ENCODE measurements at places on chromosomes 12 and 14. TPM values are rescaled to one million over a fixed set of nuclear protein-coding genes. Genes with fewer than 3 reads are reported as not detected.

Gene LMNTD1
- not detected for polyA plus RNA-seq

Gene GNB3
- not detected for polyA plus RNA-seq

Gene KRT3
- not detected for polyA plus RNA-seq

DNA sequence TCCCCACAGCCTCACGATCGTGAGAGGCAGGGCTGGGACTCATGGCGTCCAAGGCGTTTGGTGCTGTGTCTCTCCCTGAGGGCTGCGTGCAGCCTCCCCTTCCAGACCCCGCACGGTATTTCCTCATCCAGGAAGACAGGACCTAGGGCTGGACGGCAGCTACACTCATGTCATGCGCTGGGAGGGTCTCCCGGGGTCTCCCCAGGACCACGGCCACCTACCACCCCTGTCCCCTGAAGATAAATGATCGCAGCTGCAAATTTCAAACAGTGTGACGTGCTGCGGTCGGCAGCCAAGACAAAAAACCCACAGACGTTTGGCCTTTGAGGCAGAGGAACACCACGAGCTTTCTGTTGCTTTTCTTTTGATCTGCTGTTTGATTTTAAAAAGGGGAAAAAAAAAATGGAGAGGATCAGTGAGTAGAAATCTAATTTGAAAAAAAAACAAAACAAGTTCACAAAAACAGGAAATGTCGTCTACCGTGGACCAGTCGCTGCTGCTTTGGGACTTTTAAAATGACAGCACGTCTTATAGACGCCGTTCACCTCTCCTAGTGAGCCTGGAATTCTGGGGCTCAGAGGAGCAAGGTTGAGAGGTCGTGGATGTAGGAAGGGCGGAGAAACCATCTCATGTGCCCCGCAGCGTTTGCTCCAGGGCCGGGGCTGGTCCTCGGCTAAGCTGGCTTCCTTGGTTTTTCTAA, 237.6 kb downstream of the SLC41A2 start:
- H3K4me1 ChIP-seq, result peaks cover 28% of the 10 kb centered on the region
- DNase-seq, result peak; percentile 47
- H3K4me3 ChIP-seq, result peak overlapping the region; percentile 83

- H3K36me3 ChIP-seq, result no peaks in the 10 kb centered on the region
- DNase-seq, result no peak
- no peaks in the 10 kb centered on the region for H3K27me3 ChIP-seq
- no peak overlapping the region for H3K27ac ChIP-seq
Measured at GRCh38 chr12:12294215-12295005, 27.6 kb upstream of the LRP6 start.

DNA sequence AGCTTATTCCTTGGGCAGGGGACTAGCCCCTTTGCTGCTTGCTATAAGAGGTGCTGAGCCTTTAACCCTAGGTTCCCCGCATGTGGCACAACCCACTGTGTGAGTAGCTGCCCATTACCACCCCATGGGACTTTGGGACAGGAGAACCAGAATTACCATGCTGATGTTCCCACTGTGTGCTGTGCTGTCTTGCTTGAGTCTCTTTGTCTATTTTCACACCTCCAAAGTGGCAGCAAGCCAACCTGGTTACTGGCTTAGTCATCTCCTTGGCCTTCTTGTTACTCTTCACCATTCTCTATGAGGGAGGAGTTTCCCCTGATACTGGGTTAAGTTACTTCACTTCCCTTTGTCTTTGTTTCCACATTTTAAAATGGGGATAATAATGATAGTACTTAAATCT, 73.4 kb upstream of the ETV6 start:
- H3K4me3 ChIP-seq, result no peak overlapping the region
- DNase-seq, result peak; percentile 70
- no peaks in the 10 kb centered on the region for H3K36me3 ChIP-seq
- H3K27me3 ChIP-seq, result no peaks in the 10 kb centered on the region
- peaks cover 32% of the 10 kb centered on the region for H3K4me1 ChIP-seq
